HTR-8/SVneo (cell line): ENCODE measurements at places on chromosomes 2 and 18.

GRCh38 chr2:6067089-6067488, 374.9 kb downstream of the SOX11 start:
- no peak for DNase-seq

GRCh38 chr2:108409768-108410167, 32.0 kb downstream of the SULT1C4 start:
- no peak for DNase-seq

DNA sequence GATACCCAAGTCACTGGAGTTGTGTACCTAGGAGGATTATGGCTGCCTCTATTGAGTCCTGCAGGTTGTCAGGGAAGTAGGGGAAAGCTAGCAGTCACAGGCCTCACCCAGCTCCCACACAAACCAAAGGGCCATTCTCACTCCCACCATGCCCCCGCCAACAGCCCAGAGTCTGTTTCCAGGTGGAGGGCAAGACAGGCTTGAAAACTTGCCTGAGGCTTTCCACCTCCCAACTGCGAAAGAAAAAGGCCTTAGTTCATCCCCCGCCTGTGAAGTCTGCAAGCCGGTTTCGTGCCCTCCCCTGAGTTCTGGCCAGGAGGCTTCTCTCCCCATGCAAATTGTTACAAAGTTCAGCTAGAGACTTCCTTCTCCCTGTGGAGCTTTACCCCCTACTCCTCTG, 270.3 kb downstream of the TXNL1 start:
- DNase-seq: no peak

GRCh38 chr2:205189301-205189700, 493.0 kb upstream of the NRP2 start:
- DNase-seq: no peak

DNA sequence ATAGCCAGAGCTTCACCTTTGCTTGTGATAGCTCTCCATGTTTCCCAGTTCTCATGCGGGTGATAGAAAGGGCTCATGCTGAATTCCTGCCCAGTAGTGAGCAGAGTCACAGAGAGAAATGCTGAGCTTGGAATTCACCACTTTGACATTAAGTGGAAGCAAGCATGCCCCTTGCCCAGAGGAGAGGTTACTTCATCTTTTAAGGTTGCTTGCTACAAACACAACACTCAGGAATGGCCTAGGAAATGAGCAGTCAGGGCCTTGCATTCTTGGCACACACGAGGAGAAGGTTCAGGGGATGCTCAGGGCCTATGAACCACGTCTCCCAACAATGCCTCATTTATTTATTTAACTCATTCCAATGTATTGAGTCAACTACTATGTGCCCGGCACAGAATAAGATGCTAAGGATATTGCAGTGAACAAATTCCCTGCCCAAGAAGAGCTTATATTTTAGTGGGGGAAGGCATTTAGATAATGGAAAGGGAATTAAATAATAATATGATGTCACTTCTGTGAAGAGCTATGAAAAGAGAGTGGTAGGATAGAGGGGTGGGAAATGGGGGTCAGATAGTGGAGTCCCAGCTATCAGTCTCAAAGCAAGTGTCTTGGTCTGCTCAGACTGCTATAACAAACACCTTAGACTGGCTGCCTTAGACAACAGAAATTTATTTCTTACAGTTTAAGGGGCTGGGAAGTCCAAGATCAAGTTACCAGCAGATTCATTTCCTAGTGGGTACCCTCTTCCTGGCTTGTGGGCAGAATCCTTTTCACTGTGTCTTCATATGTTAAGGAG, 42.1 kb downstream of the DDX18 start:
- peak; percentile 58 for DNase-seq

DNA sequence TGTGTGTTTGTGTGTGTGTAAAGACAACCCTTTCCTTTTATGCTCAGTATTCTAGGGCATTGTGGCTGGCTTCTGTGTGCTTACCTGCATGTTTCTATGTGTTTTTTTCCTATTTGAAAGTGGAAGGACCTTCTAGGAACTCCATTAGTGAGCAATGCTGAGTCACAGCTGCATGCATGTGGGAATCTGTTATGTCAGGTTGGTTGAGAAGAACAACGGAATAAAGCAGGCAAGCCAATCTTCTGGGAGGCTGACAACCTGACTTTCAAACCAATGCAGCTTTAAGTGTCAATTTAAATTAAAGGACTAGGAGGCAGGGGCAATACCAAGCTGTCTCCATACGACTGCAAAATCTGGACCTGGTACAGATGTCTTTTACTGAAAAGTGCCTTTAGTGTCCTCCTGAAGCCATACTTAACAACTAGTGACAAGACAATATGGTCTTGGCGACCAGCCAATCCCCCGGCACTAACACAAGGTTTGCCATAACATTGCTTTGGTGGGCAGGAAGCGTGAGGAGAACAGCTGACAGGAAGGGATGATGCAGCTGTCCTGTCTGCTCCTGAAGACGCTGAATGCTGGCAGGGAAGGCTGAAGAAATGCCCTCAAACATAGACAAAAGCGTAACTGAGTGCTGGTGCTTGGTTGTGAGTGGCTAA, 514.7 kb upstream of the CDH7 start:
- DNase-seq: no peak

DNA sequence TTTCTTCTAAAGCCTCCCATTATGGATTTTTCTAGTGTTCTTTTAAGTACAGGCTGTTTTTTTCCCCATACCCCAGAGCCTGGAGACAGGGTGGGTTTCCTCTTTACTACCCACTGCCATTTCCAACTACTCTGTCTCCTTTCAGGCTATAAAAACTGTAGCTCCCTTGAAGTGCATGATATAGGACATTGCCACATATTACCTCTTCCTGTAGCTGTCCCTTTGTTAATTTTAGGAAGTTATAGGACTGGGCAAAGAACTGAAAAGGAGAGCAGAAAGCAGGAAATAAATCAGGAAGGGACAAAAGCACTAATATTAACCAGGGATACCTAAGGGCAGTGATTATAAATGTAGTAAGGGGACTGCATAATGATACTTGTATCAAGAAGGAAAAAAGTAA, 54.1 kb downstream of the VIL1 start:
- no peak for DNase-seq

DNA sequence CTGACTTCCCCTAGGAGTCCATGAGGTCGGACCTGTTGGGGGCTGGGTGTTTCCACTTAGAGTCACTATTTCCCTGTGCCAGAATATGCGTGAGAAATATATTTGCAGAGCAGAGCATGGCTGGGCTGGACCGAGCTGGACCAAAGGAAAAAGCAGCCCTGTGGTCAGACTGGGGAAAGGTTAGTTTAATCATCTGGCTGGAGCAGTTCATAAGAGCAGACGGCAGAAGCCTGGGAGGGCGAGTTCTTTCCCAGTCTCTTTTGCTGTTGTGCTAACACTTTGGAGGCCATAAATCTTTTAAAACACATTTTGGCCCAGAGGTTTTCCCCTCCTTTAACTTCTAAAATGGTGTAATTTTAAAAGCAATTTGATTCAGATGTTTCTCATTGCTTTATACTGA, 66.5 kb downstream of the GLI2 start:
- DNase-seq: no peak

- DNase-seq: no peak
Measured at GRCh38 chr2:105750735-105751134, 6.0 kb downstream of the NCK2 start.

- DNase-seq: no peak
Measured at GRCh38 chr2:235992024-235992423, 176.2 kb downstream of the GBX2 start.

- DNase-seq: no peak
Measured at GRCh38 chr2:28461056-28461455, 34.8 kb upstream of the PLB1 start.

DNA sequence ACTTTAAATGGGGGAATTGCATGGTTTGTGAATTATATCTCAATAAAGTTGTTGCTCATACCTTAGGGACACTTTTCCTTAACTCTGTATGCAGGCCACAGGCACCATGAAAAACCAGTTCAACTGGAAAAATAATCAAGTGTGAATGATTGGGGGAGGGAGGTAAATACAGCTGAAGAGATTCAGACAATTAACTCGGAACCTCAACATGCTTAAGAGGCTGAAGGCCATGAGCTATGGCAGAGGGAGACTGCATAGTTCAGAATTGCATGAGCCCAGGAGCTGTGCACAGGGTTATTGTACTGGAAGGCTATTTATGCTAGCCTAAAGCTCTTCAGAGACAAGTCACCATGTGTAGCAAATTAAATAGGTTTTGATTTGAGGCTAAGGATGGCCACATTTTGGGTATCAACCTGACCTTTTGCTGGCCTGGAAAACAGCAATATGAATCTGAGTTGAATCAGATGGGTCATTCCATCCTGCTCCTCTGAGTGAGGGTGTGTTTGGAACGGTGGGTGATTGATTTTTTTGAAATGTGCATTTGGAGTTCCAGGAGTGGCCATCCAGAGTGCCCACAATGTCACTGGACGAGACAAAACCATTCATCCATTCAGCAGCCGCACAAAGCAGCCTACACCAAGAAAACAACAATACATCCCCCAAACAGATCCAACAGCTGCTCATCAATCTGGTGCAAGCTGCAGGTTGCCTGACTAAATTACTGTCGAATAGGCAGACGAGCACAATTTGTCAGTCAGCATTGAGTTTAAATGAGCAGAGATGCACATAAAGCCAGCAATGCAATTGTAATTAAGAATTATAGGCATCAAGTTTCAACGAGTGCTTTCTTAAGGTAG, 42.5 kb downstream of the HRH4 start:
- DNase-seq: no peak

- no peak for DNase-seq
Measured at GRCh38 chr2:1609040-1609439, 135.3 kb downstream of the PXDN start.

GRCh38 chr2:121721926-121722325, 14.7 kb downstream of the NIFK start:
- peak; percentile 50 for DNase-seq

- DNase-seq: no peak
Measured at GRCh38 chr2:24517247-24517646, 26.2 kb downstream of the NCOA1 start.

- DNase-seq: no peak
Measured at GRCh38 chr2:20603791-20604190, 47.1 kb downstream of the HS1BP3 start.

GRCh38 chr2:217360781-217361482, 501.1 kb upstream of the TNP1 start:
- peak; percentile 83 for DNase-seq

GRCh38 chr2:65128297-65129190, 1.4 kb downstream of the RAB1A start:
- no peak for DNase-seq

- no peak for DNase-seq
Measured at GRCh38 chr2:57862153-57862552, 184.5 kb upstream of the VRK2 start.

DNA sequence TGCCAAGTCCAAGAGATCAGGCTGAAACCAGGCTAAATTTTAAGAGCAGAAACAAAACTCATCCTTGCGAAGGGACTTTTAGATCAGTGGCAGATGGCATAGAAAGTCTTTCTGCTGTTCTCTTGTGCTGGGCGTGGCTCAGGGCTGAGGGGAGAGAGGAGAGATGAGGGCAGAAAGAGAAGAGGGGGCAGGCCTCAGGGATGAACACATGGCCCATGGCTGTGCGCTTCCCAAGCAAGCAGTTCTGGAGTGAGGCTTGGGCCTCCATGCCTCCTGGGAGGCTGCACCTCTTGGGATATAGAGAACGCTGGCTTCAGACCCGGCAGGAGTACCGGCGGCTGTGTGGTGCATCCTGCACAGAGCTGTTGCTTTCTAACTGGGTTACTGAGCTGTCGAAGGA, 41.0 kb downstream of the HPCAL1 start:
- no peak for DNase-seq
